Left lung (tissue), 14 donors: ENCODE measurements at places on chromosomes 1 and 21.

- H3K36me3 ChIP-seq = peaks cover 39% of the 10 kb centered on the region
- H3K4me3 ChIP-seq = no peak overlapping the region
- H3K27me3 ChIP-seq = no peaks in the 10 kb centered on the region
- no peak overlapping the region for H3K27ac ChIP-seq
- peaks cover 9% of the 10 kb centered on the region for H3K4me1 ChIP-seq
- DNase-seq = no peak
Measured at GRCh38 chr1:109309347-109309746, 2.5 kb upstream of the MYBPHL start.

DNA sequence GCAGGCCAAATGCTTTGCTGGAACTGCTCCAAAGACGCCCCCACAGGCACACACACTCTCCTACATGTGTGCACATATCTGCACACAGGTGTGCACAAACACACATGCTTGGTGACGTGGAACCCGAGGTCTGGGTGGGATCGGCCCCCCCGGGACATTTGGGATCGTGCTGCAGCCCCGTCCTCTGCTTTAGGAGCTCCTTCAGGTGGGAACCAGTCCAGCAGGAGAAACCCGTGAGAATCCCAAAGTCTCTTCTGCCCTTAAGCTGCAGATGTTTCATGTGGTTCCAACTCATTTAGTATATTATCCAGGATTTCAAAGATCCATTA lies 38.6 kb downstream of the UBE2G2 start:
- peaks cover 12% of the 10 kb centered on the region for H3K27me3 ChIP-seq
- no peak overlapping the region for H3K27ac ChIP-seq
- H3K4me3 ChIP-seq = no peak overlapping the region
- no peaks in the 10 kb centered on the region for H3K4me1 ChIP-seq

DNA sequence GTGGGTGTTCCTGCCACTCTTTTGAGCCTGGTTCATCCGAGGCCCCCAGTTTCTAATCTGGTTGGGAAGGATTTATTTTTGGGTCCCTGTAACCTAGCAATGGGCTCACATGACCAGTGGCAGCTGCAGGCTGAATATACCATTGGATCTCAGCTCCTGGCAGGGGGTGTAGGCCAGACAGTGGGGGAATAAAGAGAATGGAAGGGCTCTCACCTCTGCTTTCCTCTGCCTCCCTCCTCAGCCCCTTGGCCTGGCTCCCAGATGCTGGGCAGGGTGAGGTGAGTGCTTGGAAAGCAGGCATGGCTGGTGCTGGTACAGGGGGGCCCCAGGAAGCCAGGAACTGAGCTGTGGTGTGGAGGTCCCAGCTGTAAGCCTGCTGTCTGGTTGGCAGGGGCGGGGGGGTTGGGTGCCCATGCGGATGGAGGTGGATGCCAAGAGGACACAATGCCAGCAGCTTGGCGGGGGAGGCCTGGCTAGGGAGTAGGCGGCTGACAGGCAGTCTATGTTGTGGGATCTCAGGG lies 3.6 kb upstream of the GPR61 start:
- H3K27me3 ChIP-seq = no peaks in the 10 kb centered on the region
- H3K4me3 ChIP-seq = no peak overlapping the region
- H3K36me3 ChIP-seq = no peaks in the 10 kb centered on the region
- H3K27ac ChIP-seq = no peak overlapping the region

DNA sequence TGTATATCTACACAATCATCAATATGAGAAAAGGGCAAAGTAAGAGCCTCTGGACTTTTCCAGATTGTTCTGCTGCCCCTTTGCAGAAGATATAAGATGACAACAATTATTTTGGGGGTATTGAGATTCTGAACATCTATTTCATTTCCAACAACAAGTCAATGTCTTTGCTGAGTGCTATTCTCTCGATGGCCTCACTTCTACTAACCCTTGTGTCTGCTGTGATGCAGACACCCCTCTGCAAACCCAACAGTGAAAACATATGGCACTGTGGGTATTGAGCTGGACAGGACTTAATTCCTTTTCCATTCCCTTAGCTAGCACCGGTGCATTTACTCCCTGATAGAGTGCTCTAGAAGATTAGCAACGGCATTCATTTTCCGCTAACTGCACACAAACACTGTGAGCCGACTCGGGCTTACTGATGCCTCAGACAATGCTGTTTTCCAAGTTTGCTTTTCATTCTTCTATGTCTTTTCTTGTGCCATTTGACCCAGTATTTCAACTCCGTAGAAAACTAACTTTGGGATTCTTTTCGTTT lies 33.4 kb upstream of the SMYD2 start:
- no peak overlapping the region for H3K4me3 ChIP-seq
- H3K27me3 ChIP-seq = no peaks in the 10 kb centered on the region
- no peak for DNase-seq
- no peaks in the 10 kb centered on the region for H3K4me1 ChIP-seq

DNA sequence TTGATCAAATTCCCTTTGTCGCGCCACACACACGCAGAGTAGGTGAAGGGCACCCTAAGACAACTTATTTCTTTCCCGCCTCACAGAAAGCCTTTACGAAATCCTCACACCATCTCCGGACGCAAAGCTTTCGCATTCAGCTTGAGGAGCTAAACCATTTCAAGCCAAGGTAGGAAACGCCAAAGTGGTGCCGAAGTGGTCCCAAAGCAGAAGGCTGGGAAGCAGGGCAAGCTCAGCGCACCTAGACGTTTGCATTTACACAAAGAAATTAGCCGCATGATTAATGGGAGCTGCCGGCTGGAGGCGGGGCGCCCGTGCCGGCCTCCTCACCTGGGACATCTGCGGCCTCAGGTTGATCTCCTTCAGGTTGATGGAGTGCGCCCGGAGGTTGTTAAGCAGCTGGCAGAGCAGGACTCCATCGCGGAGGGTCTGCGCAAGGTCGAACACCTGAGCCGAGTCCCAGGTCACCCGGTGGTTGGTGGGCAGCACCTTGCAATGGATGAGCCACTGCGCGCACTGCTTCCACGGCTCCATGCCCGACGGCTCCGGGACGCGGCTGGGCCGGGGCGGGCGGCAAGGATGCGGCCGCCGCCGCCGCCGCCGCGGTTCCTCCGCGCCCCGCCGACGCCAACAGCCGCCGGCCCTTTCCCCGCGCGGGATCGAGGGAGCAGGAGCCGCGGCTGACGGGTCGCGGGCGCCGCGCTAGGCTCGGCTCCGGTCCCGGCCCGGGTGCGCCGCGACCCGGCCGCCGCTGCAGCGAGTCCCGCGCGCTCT lies 457 bp downstream of the VAV3 start:
- peak overlapping the region; percentile 30 for H3K4me3 ChIP-seq
- peak overlapping the region; percentile 96 for H3K27ac ChIP-seq
- H3K27me3 ChIP-seq = no peaks in the 10 kb centered on the region

DNA sequence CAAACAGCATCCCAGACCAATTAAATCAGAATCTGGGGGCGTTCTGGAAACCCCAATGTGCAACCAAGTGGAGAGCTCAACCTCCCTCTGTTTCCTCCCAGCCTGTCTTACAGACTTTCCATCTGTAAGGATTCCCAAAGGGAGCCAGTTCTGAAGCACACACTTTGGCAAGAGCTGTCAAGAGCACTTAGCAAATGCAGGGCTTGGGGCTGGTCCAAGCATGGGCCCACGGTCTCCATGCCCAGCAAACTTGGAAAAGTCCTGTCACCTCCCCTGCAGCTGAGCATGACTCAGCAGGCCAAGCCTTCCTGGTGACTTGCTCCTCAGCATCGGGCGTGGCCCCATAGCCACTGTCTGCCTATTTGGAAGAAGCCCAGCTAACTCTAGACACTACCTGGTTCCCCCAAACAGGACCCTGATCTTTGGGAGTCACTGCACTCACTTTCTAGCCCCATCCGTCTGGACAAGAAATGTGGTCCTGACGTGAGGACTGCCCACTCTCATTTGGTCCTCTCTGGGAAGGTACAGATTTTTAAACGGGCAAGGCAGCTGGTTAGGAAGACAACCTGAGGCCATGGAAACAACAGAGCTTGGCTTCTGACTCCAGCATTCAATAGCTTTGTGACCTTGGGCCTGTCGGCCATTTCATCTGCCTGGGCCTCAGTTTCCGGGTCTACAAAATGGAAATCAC lies 16.9 kb downstream of the SLC2A1 start:
- H3K4me3 ChIP-seq = no peak overlapping the region
- H3K36me3 ChIP-seq = no peaks in the 10 kb centered on the region
- peak overlapping the region; percentile 58 for H3K27ac ChIP-seq
- H3K27me3 ChIP-seq = no peaks in the 10 kb centered on the region

DNA sequence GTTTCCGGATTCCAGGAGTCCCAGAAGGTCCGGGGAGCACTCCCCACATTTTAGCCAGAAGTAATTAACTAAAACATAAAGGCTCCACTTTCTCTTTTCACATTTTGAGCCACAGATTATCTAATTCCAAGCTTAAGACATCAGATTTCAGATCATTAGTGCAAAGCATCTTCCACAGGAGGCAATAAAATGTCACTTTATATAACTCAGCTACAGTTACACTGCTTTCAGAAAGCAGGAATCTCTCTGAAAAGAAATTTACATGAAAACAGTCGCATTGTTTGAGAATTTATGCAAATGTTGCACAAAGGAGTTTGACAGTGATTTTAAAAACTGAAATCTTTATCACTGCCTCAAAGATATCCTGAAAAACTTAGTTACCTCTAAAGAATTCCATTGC lies 99.7 kb downstream of the LMO4 start:
- no peak overlapping the region for H3K4me3 ChIP-seq
- no peak overlapping the region for H3K27ac ChIP-seq
- H3K27me3 ChIP-seq = no peaks in the 10 kb centered on the region
- DNase-seq = no peak

GRCh38 chr1:21651214-21652042 lies 17.7 kb downstream of the RAP1GAP start:
- H3K4me3 ChIP-seq = no peak overlapping the region
- H3K27me3 ChIP-seq = peaks cover 71% of the 10 kb centered on the region
- H3K4me1 ChIP-seq = peaks cover 12% of the 10 kb centered on the region
- no peak for DNase-seq

DNA sequence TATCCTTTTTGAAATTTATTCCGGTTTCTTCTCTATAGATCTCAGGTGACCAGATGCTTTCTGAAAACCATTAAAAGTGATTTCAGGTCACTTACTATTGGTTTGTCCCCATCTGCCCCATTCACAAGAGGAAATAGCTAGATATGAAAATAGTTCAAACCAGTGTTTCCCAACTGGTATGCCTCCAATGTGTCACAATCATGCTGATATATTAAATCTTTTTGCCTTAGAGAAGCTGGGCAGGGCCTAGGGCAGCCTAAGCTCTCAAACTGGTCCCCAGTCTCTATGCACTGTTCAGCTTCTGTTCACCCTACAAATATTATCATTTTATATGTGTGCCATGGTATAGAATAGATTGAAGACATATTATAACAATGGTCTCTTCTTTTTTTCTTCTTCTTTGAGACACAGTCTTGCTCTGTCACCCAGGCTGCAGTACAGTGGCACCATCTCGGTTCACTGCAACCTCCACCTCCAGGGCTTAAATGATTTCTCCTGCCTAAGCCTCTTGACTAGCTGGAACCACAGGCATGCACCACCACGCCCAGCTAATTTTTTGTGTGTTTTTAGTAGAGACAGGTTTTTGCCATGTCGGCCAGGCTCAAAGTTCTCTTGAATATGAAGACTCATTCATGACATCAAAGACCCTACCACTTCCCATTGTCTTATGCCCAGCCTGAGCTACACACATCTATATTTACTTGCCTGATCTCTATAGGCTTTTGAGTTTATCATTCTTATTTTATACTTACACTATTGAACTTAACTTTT lies 15.7 kb downstream of the PTPN22 start:
- H3K36me3 ChIP-seq = no peaks in the 10 kb centered on the region
- no peak for DNase-seq
- no peak overlapping the region for H3K4me3 ChIP-seq
- no peak overlapping the region for H3K27ac ChIP-seq

DNA sequence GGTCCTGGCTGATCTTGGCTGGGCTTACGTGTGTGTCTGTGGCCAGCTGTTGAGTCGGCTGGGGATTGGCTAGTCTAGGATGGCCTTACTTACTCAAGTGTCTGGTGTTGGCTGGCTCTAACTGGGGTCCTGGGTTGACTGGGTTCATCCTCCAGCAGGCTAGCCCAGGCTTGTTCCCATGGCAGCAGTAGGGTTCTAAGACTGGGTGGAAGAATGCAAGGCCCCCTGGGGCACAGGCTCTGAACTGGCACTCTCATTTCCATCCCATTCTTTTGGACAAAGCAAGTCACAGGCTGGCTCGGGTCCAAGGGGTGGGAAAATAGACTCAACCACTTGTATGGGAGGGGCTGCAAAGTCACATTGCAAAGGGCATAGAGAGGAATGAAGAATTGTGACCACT lies 7.9 kb upstream of the OPRD1 start:
- H3K27ac ChIP-seq = no peak overlapping the region
- no peak for DNase-seq
- H3K36me3 ChIP-seq = no peaks in the 10 kb centered on the region
- peaks cover 12% of the 10 kb centered on the region for H3K27me3 ChIP-seq
- H3K4me1 ChIP-seq = no peaks in the 10 kb centered on the region
- no peak overlapping the region for H3K4me3 ChIP-seq

- no peaks in the 10 kb centered on the region for H3K27me3 ChIP-seq
- H3K27ac ChIP-seq = no peak overlapping the region
- H3K4me1 ChIP-seq = no peaks in the 10 kb centered on the region
- DNase-seq = no peak
Measured at GRCh38 chr1:34306568-34306967, 129.9 kb downstream of the C1orf94 start.

GRCh38 chr1:212688341-212689047 lies 11.1 kb downstream of the BATF3 start:
- DNase-seq = peak; percentile 63
- peaks cover 9% of the 10 kb centered on the region for H3K36me3 ChIP-seq
- H3K4me3 ChIP-seq = no peak overlapping the region
- H3K4me1 ChIP-seq = peaks cover 3% of the 10 kb centered on the region

GRCh38 chr21:16079830-16080229 lies 350.0 kb downstream of the USP25 start:
- H3K4me1 ChIP-seq = no peaks in the 10 kb centered on the region
- no peak overlapping the region for H3K27ac ChIP-seq
- H3K27me3 ChIP-seq = no peaks in the 10 kb centered on the region
- no peaks in the 10 kb centered on the region for H3K36me3 ChIP-seq
- H3K4me3 ChIP-seq = no peak overlapping the region

DNA sequence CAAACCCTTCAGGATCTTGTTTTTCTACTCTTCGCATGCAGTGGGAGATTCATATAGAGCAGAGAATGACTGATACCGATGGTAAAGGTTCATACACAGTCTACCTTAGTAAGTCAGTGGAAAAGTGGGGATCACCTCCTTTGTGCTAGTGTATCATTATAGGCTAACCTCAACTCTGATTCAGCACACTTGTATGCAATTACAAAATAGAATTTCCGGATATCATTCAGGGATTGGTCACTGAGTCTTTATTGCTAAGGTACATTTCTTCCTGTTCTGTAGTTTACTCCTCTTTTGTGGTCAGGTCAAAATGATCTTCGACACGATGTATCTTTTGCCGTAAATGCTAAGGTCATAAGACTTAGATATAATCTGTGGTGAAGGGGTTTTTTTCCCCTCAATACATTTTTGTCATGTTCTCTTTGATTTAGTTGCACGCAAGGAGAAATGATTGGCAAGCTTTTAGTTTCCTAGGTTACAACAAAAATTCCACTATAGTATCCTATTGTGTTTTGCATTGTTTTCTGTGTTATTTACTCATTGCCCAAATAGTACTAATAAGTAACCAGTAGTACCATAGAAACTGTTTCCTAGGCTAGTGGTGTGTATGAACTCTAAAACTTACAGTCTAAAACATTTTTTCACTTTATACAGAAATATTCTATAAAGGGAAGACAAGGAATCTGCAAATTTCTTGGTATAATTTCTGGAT lies 35.7 kb upstream of the PLA2G4A start:
- no peak overlapping the region for H3K27ac ChIP-seq
- no peaks in the 10 kb centered on the region for H3K36me3 ChIP-seq
- H3K27me3 ChIP-seq = no peaks in the 10 kb centered on the region
- H3K4me1 ChIP-seq = no peaks in the 10 kb centered on the region
- DNase-seq = no peak
- H3K4me3 ChIP-seq = no peak overlapping the region
